Activated naive CD4-positive, alpha-beta T cell treated with anti-CD3 and anti-CD28 coated beads, Interleukin-2, amount 10 ng/mL, durations not matched to agents 7 days and 5 days (primary cell): ENCODE measurements at places on chromosomes 1 and 21.

- no peak for DNase-seq
These were observed 388.5 kb downstream of the PLPP3 start for GRCh38 chr1:56190806-56191365.

- no peak for DNase-seq
These were observed 19.8 kb downstream of the NENF start for GRCh38 chr1:212452323-212453155.

DNA sequence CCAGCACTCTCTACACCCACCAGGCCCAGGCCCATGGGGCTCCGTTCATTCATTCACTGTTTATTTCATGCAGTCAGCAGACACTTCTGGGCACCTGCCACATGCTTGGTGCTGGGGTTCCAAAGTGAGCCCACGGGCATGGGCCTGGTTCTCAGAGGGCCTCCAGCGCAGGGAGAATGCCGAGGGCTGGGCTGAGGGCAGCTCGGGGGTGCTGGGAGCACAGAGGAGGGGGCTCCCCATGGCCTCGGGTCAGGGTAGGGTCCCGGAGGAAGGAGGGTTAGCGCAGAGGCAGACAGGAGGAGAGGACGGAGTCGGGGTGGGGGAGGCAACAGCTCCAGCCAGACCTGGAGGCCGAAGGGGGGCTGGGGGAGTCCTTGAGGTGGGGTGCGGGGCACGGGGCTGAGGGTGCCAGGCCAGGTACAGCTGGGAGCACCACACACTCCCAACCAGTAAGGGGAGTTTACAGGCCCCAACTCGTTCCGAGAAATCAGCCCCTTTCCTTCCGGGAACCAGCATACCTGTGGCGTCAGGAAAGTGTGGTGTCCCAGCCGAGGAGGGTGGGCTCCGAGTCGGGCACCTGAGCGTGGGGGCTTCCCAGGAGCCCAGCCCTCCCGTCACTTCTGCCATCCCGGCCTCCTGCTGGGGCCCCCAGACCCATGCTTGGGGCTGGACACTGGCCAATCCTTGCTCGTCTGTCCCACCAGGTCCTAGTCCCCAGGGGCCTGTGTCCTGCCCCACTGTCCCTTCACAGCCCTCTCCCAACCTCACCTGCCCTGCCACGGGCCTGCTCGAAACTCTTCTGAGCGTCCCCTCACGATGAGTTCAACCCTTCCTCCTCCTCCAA is 10.8 kb downstream of the ARHGEF16 start:
- no peak for DNase-seq

- DNase-seq, result no peak
These were observed 8.2 kb downstream of the MATN1 start for GRCh38 chr1:30715216-30715615.

GRCh38 chr1:26283279-26283853 is 3.5 kb downstream of the SH3BGRL3 start:
- DNase-seq, result no peak

DNA sequence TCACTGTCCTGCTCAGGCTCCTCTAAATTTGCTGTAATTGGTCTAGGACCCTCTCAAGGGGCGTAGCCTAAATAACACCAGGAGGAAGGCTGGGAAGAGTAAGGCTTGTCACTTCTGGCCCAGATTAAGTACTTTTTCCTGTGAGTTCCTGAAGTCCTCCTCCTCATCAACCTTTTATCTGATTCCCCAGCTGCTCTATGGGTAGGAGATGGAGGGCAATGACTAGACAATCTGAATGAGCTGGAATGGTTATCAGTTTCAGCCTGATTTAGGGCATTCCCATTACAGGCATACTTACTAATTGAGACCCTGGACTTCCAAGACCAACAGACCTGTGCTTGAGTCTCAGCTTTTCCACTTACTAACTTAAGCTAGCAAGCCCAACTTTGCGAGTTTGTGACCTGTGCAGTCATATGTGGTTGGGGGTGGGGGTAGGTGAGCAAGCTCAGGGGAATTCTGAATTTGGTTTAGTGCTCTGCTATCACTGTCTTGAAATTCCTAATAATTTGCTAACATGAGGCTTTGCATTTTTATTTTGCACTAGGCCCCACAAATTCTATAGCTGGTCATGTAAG is 18.0 kb upstream of the FGGY start:
- DNase-seq, result no peak

DNA sequence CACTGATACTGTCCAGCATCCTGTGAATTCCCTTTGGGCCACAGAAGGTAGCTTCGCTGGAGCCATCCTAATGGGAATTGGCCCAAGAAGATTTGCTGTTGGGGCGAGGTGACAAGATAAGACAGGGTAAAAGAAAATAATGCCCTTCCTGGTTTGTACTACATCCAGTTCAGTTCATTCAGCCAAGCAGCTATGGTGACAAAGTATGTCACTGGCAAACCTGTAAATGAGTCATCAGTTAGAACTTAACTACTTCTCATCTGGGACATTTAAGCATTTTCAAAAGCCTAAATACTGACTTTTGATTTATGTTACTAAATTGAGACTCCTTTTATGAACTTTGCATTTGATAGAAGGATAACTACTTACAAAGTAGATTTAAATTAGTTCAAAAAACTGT is 54.2 kb downstream of the WDR64 start:
- DNase-seq, result no peak

DNA sequence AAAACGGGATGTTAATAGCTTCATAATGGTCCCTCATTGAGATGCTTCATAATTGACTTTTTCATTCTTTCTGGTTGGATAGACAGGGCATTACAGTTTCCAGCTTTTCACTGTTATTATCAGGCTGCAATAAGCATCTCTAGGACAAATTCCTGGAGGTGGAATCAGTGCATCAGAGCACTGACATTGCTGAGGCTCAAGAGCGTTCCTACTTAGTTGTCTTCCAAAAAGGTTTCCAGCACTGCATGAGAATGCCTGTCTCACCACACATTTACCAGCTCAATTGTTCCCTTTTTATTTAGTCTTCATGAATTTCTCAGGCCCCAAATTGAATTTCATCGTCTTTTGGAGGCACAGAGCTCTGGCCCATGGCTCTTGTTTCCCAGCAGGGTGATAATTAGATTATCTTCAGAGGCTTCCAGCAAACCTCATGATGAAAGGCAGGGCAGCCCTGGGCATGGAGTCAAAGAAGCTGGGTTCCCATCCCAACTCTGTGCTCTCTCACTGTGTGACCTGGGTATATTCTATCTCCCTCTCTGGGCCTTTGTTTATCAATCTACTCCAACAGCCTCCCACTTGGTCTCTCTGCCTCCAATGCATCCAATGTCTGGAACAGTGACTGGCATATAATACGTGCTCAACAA is 451.4 kb downstream of the PTPRU start:
- DNase-seq, result no peak

- no peak for DNase-seq
These were observed 18.2 kb downstream of the PLCH2 start for GRCh38 chr1:2494323-2494693.

DNA sequence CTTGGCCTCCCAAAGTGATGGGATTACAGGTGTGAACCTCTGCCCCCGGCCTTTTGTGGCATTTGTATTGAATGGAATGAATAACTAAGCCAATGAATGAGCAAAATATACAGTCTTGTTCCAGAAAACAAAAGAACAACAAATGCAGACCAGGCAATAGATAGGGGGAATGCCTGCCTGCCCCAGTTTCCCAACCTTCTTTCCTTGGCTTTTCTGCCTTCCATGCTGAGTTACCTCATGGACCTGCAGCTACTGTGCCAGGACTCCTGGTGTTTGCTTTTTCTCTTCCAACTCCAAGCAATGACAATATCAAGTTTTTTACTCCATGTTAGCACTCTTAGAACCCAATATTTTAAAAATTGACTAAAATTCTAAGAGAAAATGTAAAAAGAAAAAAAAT is 58.6 kb upstream of the BACH1 start:
- no peak for DNase-seq

DNA sequence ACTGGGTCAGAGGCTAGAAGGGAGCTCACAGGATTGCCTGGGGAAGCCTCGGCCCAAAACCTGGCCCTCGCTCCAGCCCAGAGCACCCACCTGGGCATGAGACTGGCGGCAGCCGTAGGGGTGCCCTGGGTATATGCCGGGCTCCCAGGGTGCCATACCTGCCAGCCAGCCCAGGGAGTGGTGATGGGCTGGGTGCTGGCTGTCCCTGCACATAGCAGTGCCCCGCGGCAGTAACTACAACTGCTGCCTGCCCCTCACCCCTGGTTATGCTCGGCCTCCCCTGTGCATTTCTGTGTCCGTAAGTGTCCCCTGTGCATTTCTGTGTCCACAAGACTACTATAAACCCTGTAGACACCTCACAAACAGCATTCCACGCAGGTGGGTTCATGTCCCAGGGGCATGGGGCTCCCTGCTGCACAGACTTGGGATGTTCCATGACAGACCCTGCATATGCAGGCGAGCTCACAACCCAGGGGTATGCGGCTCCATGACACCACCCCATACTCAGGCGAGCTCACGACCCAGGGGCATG is 5.8 kb upstream of the SPATC1L start:
- DNase-seq, result no peak

GRCh38 chr1:100213141-100213540 is 35.1 kb upstream of the LRRC39 start:
- no peak for DNase-seq

GRCh38 chr1:234538062-234538731 is 59.2 kb upstream of the TARBP1 start:
- DNase-seq, result no peak

- no peak for DNase-seq
These were observed 17.1 kb downstream of the EPHA2 start for GRCh38 chr1:16138772-16139221.

GRCh38 chr1:207313131-207313530 is 8.3 kb upstream of the CD55 start:
- no peak for DNase-seq

GRCh38 chr21:26405735-26406361 is 167.2 kb downstream of the CYYR1 start:
- no peak for DNase-seq

GRCh38 chr1:17359031-17359430 is 13.0 kb upstream of the PADI6 start:
- DNase-seq, result no peak

DNA sequence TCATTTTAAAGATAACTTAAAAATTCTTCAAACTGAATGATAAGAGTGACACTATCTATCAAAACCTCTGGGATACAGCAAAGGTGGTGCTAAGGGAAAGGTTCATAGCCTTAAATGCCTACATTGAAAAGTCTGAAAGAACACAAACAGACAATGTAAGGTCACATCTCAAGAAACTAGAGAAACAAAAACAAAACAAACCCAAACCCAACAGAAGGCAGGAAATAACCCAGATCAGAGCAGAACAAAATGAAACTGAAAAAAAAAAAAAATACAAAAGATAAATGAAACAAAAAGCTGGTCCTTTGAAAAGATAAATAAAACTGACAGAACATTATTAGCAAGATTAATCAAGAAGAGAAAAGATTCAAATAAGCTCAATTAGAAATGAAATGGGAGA is 6.8 kb downstream of the ODF2L start:
- DNase-seq, result no peak

- no peak for DNase-seq
These were observed 17.8 kb downstream of the CAPZB start for GRCh38 chr1:19467199-19468187.

DNA sequence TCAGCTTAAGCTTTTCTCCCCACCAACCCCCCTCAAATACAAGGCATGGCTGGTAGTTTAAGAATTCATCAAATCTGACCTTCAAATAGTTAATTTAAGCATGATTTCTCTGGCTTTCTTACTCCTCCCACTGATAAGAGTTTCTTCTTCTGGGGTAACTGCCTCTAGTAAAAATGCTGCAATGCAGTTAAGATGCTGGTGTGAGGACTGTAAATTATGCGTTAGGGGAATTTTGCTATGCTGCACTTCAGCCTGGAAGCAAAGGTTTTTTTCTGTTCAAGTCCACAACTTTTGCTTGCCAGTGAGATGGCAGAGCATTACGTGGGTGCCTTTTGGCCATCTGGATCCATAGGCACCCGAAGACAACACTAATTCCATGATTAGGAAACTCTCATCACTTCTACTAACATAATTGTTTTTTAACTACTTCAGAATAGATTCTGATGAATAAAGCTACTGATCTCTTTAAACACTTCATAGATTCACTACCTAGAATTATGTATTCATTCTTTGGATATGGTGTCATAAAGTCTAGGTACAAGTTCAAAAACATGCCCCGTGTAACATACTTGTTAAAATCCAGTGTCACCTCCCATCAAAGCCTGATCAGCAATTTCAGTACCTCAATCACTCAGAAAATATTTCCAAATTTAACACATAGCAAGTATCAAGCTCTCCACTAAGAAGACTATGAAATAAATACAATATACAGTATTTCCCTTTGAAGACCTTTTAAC is 8.8 kb upstream of the SMYD2 start:
- no peak for DNase-seq

GRCh38 chr1:63668298-63668697 is 75.1 kb downstream of the PGM1 start:
- DNase-seq, result no peak
